Cardiac muscle cell (in vitro differentiated cells and primary cell): ENCODE measurements at places on chromosomes 13 and 19. TPM values are rescaled to one million over a fixed set of nuclear protein-coding genes. Genes with fewer than 3 reads are reported as not detected.
A peak's percentile ranks its signal among the peaks of the same experiment; 100 is the strongest.

ZNF154 gene
- total RNA-seq = 14.0 and 20.1 TPM in 2 replicates

SSC5D gene
- total RNA-seq = 0.32 and 0.89 TPM in 2 replicates

CACNG7 gene
- total RNA-seq = 0.60 and 1.9 TPM in 2 replicates

MEDAG gene
- 0.06 and 0.35 TPM in 2 replicates for total RNA-seq

PTH2 gene
- 2.8 and 6.2 TPM in 2 replicates for total RNA-seq

PSG11 gene
- not detected in 2 replicates for total RNA-seq

XPO4 gene
- 133 and 177 TPM in 2 replicates for total RNA-seq

GRCh38 chr19:51148580-51148979 lies 6.5 kb downstream of the SIGLEC7 start:
- no peaks in the 10 kb centered on the region for H3K27me3 ChIP-seq
- DNase-seq = no peak
- H3K4me1 ChIP-seq = no peaks in the 10 kb centered on the region
- no peak overlapping the region for H3K4me3 ChIP-seq

DNA sequence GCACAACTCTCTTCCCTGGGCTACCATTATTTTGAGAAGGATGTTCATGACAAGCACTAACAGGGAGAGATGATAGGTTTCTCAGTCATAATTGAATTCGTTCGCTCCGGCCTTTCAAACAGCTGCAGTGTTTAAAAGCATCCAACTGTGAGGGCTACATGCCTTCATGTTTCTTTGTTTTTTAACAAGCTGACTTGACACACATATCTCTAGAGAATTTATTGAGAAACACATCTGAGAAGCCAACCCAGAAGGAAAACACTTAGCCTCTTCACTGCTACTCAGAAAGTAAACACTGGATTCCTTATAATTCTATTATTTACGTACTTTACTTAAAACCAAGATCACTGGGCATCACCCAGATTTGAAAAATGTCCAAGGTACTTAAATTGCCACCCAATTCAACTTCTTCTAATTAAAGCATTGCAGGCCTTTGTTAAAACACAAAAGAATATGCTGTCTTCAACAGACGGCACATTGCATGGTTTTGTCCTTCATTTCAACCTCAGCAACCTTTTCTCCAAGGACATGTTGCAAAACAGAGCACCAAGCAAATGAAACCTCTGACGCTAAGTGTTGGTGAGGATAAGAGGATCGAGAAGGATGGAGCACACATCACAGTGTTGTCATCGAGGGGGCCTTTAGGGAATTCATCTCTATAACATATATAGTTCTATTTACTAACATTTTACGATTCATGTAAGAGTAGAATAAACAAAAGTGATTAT lies 75.8 kb downstream of the TBC1D4 start:
- no peak overlapping the region for H3K4me3 ChIP-seq
- H3K27me3 ChIP-seq = no peaks in the 10 kb centered on the region
- H3K4me1 ChIP-seq = peaks cover 48% of the 10 kb centered on the region
- H3K36me3 ChIP-seq = no peaks in the 10 kb centered on the region
- DNase-seq = peak; percentile 66
- H3K27ac ChIP-seq = peak overlapping the region; percentile 44

DNA sequence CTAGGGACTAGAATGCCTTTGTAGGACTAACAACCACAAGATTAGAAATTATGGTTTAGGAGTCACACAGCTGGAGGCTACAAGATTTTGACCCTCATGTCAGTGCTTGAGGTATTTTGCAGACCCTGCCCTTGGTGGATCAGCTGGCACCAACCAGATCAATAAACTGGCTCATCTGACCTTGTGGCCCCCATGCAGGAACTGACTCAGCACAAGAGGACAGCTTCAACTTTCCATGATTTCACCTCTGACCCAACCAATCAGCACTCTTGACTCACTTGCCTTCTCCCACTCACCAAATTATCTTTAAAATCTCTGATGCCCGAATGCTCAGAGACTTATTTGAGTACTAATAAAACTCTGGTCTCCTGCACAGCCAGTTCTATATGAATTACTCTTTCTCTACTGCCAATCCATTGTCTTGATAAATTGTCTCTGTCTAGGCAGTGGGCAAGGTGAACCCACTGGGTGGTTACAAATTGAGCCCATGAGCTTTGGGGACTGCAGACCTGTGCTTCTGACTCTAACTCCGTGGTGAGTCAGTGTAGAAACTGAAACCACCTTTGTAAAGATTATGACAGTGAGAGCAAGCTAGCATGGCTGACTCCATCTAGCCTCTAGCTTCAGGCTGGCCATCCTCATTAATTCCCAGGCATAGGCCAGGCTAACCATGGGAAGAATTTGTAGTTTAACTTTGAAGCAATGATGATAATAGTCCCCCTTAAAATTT lies 33.9 kb upstream of the CEACAM8 start:
- H3K4me1 ChIP-seq = no peaks in the 10 kb centered on the region
- no peaks in the 10 kb centered on the region for H3K36me3 ChIP-seq
- DNase-seq = no peak
- H3K4me3 ChIP-seq = no peak overlapping the region
- no peak overlapping the region for H3K27ac ChIP-seq
- H3K27me3 ChIP-seq = no peaks in the 10 kb centered on the region

DNA sequence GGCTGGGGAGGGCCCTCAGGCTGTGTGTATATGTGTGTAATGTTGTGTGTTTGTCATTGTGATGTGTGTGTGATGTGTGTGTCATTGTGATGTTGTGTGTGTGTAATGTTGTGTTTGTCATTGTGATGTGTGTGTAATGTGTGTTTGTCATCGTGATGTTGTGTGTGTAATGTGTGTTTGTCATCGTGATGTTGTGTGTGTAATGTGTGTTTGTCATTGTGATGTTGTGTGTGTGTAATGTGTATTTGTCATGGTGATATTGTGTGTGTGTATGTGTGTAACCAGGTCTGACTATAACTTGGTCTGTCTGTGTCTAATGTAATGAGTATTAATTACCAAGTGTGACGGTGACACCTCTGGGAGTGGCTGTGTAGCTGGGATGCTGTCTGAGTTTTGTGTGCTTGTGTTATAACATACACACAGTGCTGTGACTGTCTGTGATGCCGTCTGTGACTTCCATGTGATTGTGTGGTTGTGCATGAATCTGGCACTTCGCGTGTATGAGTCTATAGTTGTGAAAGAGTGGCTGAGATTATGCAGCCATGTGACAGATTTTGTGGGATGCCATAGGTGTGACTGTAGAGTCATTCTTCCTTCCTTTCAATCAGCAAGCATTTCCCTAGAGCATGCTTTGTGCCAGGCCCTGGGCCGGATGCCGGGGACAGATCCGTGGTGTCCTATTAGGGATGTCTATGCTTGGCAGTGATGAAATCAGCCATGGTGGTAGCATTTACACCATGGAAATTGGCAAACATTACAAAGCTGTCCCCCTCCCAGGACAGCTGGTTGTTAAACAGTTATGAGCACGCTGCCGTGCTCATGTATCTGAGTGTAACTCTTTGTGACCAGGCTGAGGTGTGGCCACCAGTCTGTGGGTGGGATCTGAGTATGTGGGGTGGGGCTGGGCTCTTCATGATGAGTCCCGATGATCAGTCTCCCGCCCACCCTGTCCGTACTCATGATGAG lies 6.4 kb downstream of the TNFSF14 start:
- H3K4me1 ChIP-seq = no peaks in the 10 kb centered on the region
- no peak overlapping the region for H3K27ac ChIP-seq
- no peak overlapping the region for H3K4me3 ChIP-seq
- H3K36me3 ChIP-seq = no peaks in the 10 kb centered on the region
- H3K27me3 ChIP-seq = no peaks in the 10 kb centered on the region

GRCh38 chr13:99265821-99266426 lies 7.7 kb upstream of the GPR18 start:
- DNase-seq = peak; percentile 68
- no peaks in the 10 kb centered on the region for H3K36me3 ChIP-seq
- no peak overlapping the region for H3K27ac ChIP-seq
- no peaks in the 10 kb centered on the region for H3K27me3 ChIP-seq

- H3K36me3 ChIP-seq = no peaks in the 10 kb centered on the region
- DNase-seq = no peak
- H3K27ac ChIP-seq = no peak overlapping the region
These were observed 96.6 kb downstream of the TEX26 start for GRCh38 chr13:31029102-31029501.

GRCh38 chr13:42757678-42758420 lies 23.5 kb upstream of the FAM216B start:
- H3K27ac ChIP-seq = no peak overlapping the region
- no peaks in the 10 kb centered on the region for H3K36me3 ChIP-seq
- H3K27me3 ChIP-seq = no peaks in the 10 kb centered on the region
- H3K4me3 ChIP-seq = no peak overlapping the region
- no peak for DNase-seq

DNA sequence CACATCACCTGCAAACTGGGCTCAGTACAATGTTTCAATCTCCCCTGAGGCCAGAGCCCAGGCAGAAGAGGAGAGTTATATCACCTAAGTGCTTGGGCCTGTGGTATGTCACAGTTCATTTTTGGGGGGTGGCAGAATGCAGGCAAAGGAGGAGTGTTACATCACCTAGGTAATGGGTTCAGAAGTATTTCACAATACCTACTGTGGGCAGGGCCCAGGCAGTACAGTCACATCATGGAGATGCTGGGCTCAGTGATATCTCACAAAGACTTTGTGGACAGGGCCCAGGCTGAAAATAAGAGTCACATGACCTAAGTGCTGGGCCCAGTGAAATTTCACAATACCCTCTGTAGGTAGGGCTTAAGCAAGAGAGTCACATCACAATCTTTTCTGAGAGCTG lies 12.7 kb upstream of the ZNF728 start:
- H3K4me3 ChIP-seq = no peak overlapping the region
- no peak for DNase-seq
- no peaks in the 10 kb centered on the region for H3K36me3 ChIP-seq
- H3K27me3 ChIP-seq = no peaks in the 10 kb centered on the region

- DNase-seq = no peak
- no peaks in the 10 kb centered on the region for H3K4me1 ChIP-seq
- H3K27me3 ChIP-seq = peaks cover 40% of the 10 kb centered on the region
These were observed 7.9 kb downstream of the FLT3 start for GRCh38 chr13:28092431-28092830.

GRCh38 chr13:108948251-108948671 lies 318.9 kb downstream of the MYO16 start:
- H3K4me3 ChIP-seq = no peak overlapping the region
- H3K27ac ChIP-seq = no peak overlapping the region
- DNase-seq = no peak
- no peaks in the 10 kb centered on the region for H3K4me1 ChIP-seq

GRCh38 chr13:113825841-113826240 lies 38.0 kb downstream of the GAS6 start:
- H3K27ac ChIP-seq = no peak overlapping the region
- DNase-seq = no peak
- no peaks in the 10 kb centered on the region for H3K27me3 ChIP-seq
- no peak overlapping the region for H3K4me3 ChIP-seq
- peaks cover 5% of the 10 kb centered on the region for H3K36me3 ChIP-seq

DNA sequence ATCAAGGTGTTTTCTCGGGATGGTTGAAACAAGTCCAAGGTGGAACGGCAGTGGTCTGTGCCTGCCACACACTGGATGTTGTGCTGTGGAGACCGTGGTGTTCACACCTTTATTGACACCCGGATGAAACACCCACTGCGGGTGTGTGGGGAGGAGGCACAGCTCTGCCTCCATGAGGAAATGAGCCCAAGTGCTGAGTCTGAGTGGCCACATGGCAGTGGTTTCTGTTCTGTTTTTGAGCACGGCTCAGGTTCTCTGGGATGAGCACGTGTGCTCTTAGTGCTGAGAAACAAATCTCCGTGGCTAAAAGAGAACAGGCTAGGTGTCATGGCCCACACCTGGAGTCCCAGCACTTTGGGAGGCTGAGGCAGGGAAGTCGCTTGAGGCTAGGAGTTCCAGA lies 29.5 kb downstream of the UPF1 start:
- H3K36me3 ChIP-seq = peaks cover 78% of the 10 kb centered on the region
- no peak for DNase-seq
- H3K4me1 ChIP-seq = no peaks in the 10 kb centered on the region
- no peak overlapping the region for H3K4me3 ChIP-seq
- H3K27ac ChIP-seq = no peak overlapping the region

- H3K27ac ChIP-seq = no peak overlapping the region
- H3K36me3 ChIP-seq = no peaks in the 10 kb centered on the region
- no peak for DNase-seq
- H3K4me1 ChIP-seq = peaks cover 11% of the 10 kb centered on the region
These were observed 146.3 kb downstream of the GGACT start for GRCh38 chr13:100442095-100442832.

DNA sequence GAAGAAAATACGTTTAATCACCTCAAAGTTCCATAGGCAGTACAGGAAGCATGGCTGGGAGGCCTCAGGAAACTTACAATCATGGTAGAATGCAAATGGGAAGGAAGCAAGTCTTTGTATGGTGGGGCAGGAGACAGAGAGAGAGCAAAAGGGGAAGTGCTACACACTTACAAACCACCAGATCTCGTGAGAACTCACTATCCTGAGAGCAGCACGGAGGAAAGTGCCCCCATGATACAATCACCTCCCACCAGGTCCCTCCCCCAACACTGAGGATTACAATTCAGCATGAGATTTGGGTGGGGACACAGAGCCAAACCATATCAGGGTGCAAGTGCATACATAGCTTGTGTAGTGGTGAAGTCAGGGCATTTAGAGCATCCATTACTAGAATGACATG lies 92.3 kb upstream of the ANKRD10 start:
- H3K27me3 ChIP-seq = peaks cover 3% of the 10 kb centered on the region
- DNase-seq = no peak
- no peaks in the 10 kb centered on the region for H3K4me1 ChIP-seq
- no peaks in the 10 kb centered on the region for H3K36me3 ChIP-seq

GRCh38 chr13:110319774-110320509 lies 12.9 kb downstream of the COL4A2 start:
- peaks cover 17% of the 10 kb centered on the region for H3K4me1 ChIP-seq
- H3K36me3 ChIP-seq = no peaks in the 10 kb centered on the region
- H3K27ac ChIP-seq = no peak overlapping the region

DNA sequence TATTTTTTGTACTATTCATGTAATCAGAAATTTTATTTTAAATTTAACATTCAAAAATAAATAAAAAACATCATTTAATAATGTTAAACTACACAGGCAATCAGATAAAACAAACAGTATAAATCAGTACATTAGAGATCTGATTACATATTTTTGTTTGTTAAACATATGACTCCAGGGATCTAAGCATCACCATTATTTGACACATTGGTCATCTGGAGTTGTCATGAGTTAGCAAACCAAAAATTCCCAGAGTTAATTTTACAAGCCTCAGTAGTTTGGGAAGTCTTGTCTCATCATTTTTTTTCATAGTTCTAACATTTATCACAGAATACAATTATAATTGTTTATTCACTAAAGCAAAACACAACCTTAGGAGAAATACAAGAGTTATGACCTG lies 770.8 kb upstream of the SLITRK6 start:
- H3K4me1 ChIP-seq = no peaks in the 10 kb centered on the region
- H3K36me3 ChIP-seq = no peaks in the 10 kb centered on the region
- no peak overlapping the region for H3K27ac ChIP-seq
- H3K4me3 ChIP-seq = no peak overlapping the region
- H3K27me3 ChIP-seq = no peaks in the 10 kb centered on the region
- no peak for DNase-seq

DNA sequence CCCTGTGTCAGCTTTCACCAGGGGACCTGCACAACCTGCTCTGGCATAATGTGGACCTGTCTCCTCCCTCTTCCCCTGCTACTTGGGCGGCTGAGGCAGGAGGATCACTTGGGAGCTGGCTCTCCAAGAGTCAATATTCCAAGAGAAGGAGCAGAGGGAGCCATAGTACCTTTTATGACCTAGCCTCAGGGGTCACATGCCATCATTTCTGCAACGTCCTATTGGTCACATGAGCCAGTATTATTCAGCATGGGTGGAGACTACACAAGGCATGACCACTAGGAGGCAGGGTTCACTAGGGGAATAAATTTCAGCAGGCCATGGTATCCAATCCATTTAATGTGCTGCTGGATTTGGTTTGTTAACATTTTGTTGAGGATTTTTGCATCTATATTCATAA lies 12.0 kb upstream of the SHFL start:
- H3K27ac ChIP-seq = no peak overlapping the region
- no peak overlapping the region for H3K4me3 ChIP-seq
- H3K4me1 ChIP-seq = no peaks in the 10 kb centered on the region
- no peaks in the 10 kb centered on the region for H3K36me3 ChIP-seq
